ENCODE measurements at places on chromosomes 1 and 21.

GRCh38 chr1:22626237-22627157 is 9.9 kb upstream of the C1QA start:
- DNase-seq, result no peak

DNA sequence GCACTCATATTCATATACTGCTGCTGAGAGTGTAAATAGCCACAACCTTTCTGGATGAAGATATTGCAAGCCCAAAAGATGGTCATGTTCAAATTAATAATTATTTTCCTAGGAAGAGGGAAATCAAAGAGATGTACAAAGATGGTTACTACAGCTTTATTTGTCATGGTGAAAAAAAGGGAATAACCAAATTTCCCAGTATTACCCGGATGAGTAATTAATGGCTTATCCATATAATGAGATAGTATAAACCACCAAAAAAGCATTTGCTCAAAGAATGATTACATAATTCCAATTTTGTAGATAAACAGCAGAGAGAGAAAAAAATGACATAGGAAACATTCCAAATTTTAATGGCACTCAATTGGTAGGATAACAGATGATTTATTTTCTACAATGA is 165.6 kb downstream of the C1orf21 start:
- DNase-seq, result no peak

- no peak for DNase-seq
Observed at GRCh38 chr1:169958987-169959386, 65.3 kb upstream of the SCYL3 start.

DNA sequence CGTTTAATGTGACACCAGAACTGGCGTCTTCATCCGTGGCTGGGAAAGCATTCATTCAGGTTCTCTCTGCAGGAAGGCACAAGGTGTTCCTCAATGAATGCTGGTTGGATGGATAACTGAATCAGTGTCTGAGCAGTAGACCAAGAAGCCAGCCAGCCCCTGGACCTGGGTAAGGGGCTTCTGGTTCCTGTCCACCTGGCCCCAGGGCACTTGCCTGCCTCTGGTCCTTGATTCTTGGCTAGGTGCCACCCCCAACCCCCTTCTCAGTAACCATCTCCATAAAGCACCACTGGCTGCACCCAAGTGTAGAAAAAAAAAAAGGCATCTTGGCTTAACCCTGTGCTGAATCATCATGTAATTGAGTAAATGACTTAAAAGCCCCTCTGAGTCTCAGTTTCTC is 59.1 kb downstream of the KCND3 start:
- no peak for DNase-seq

GRCh38 chr1:167934426-167935215 is 1.9 kb upstream of the DCAF6 start:
- no peak for DNase-seq

DNA sequence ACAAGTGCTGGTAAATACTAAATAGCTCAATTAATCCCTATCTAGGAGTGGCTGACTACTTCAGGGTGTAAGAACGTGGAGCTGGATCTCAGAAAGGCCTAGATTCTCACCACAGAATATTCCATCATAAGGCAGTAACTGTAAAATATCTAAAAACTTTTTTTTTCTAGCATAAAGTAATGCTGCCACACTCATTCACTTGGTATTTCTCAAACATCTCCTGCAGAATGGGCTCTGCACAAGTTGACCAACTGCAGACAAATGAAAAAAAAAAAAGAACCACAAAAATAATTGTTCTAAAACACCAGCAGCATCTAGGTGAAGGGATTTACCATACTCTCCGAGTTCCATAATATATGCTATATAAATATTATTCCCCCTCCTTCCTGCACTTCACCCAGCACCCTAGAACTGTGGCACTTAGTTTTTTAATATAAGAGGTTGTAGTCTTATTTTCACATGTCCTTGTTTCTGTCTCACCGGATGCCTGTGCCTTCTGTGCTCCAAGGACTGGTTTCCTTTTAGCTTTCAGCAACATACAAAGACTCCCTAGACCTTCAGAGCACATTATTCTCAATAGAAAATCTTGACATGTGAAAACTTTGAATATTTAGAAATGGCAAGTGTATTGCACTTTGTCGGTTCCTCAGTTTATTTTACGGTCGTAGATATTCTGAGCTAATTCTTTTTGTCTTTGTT is 8.9 kb downstream of the VSIG8 start:
- DNase-seq, result no peak

Measured in CD4-positive, alpha-beta T cell treated with Interleukin-6 for 4 hours (primary cell).